COLO829 (cell line): ENCODE measurements at places on chromosomes 4 and X.
A peak's percentile ranks its signal among the peaks of the same experiment; 100 is the strongest.

DNA sequence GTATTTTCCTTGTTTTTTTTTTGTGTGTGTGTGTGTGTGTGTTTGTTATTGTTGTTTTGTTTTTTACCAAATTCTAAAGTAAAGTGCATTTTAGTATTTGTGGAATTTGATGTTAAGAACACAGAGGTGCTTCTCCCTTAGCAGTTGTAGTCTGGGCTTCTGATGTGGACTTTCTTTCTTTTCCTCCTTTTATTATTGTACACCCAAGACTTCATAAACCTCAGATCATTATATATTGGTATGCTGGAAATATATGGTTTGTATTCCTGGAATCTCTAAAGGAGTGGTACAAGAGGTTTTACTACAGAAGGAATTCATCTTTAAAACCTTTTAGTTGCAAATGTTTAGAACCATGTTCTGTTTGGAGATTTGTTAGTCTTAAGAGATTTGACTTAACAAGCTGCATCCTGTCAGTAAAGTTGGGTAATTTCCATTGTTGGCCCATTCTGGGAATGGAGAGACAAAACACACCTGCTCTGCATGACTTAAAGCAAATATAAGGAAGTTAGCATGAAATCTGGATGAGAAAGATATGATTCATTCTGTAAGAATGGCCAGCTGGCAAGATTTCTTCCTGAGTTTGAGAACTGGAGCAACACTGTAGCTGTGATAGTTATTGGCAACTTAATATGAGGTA lies 64.0 kb downstream of the SMAD1 start:
- no peak for DNase-seq

DNA sequence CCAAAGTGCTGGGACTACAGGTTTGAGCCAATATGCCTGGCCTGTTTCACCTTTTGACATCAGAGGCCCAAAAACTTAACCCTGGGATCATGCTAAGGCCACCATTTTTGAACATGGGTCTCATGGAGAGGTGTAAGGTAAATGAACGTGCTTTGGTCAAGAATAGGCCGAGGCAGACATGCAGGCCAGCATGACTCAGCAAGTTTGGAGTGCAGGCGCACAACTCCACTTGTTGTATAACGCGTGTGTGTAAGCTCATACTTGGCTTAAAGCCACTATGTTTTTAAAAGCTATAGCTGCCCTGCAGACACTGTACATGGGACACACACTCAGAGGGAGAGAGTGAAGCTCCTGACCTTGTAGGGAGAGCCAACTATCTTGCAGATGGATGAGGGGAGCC lies 43.8 kb upstream of the HPSE start:
- DNase-seq: no peak

- DNase-seq: no peak
Measured at GRCh38 chrX:40147126-40147952, 49.6 kb upstream of the BCOR start.

GRCh38 chrX:150234126-150234525 lies 129.0 kb upstream of the MAMLD1 start:
- no peak for DNase-seq

GRCh38 chrX:119158226-119158625 lies 30.6 kb upstream of the KIAA1210 start:
- peak; percentile 24 for DNase-seq

DNA sequence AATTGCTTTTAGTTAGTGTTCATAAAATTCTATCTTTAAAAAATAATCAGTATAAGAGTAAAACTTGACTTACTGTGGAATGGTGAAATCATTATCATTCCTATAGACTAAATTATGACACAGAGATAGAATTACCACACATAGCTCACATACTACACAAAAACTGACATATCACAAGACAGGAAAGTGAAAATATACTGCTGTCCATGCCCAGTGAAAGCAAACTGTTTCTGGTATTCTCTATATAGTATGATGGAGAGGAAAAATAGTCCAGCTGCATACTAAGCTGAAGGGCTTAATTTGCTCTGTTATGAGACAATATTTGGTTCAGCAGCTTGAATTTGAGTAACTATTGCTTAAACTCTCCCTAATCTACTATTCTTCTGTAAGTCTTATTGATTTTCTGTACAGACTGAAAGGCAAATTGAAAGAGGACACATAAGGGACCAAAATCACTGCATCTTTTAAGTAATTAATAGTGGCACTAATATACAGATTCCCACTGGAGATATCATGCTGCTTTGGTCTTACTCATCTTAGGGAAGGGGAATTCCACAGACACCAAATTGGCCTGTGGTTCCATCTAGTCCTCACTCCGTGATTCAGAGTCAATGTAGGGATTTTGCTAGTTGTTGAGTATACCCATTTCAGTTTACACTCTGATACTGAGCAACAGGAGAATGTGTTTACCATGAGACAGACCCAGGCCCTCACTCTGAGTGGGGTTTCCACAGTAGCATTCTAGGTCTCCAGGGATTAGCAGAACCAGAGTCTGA lies 47.4 kb upstream of the AGA start:
- DNase-seq: no peak

- DNase-seq: no peak
Measured at GRCh38 chrX:7815166-7815805, 27.7 kb upstream of the VCX start.

DNA sequence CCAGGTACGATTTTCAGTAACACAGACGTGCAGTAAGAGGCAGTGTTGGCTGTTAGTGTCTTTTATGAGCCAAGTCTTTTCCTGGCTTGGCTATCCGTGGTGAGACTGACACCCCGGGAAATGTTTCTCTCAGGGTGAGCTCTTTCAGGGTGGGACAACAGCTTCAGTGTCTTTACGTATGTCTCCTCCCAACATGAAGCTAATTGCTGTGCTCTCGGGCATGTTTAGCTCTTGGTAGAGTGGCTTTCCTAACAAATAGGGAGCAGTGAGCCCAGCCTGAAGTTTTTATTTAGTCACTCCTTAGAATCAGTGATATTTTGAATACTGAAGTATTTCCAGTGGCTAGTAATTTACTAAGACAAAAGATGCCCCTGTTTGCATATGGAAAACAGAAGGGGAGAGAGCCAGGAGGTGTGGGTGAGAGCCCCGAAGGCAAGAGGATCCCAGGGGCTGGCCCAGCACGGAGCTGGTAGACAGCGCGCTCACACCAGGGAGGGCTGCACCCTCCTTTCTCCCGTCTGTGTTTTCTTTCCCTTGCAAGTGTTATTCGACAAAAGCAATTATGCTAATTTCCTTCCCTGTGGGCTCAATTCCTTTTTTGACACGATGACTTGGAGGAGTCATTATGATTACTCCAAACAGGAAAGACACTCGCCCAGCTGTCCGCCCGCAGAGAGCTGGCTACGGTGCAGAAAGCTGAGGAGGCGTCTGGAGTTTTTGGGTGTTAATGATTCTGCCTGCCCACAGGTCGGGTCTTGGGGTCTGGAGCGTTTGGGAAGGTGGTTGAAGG lies 47.7 kb downstream of the PDGFRA start:
- no peak for DNase-seq

DNA sequence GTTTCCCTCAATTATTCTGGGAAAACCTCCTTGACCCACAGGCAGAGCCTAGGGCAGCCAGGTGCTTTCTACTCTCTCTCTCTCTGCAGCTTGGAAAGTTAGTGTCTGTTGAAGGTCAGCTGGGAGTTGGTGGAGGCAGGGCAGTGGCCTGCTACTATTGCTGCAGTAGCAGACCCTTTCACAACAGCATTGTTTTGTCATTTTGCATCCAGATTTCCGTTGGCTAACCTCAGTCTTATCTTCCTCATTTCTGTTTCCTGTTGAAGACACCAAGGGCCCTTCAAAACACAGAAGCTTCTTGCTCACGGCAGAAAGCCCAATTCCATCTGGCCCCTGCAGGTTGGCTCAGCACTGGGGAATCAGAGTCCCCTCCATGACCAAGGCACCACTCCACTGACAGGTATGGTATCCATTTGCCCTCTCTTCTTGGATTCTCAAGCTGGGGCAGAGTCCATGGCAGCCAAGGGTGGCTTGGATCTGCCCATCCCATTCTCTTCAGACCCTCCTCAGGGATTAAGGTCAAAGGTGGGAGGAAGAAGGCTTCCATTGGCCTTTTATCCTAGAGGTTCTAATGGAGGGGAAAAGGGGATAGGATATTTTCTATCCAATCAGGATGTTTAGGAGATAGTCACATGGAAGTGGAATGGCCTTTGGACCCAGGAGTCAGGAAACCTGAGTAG lies 24.6 kb downstream of the VSIG4 start:
- no peak for DNase-seq

DNA sequence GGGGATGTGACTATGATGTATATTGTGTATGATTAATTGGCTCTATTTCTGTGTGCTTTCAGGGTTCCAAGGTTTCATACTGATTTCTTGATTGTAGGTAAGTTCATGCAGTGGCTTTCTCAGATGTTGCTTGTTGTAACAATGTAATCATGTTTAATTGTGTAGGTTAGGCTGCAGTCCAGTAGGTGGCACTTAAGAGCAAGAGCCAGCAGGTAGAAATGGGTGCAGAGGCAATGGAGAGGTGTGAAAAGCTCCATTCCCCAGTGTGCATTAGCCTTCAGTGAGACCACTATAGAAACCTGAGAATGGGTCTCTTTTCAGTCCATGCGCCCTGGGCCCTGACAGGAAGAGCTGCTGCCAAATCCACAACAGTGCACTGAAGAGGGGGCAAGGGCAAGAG lies 28.2 kb downstream of the DCAF12L2 start:
- no peak for DNase-seq

- no peak for DNase-seq
Measured at GRCh38 chrX:70527610-70528345, 83.1 kb downstream of the DLG3 start.

GRCh38 chr4:59818656-59819055 lies 1381.5 kb upstream of the ADGRL3 start:
- peak; percentile 58 for DNase-seq

DNA sequence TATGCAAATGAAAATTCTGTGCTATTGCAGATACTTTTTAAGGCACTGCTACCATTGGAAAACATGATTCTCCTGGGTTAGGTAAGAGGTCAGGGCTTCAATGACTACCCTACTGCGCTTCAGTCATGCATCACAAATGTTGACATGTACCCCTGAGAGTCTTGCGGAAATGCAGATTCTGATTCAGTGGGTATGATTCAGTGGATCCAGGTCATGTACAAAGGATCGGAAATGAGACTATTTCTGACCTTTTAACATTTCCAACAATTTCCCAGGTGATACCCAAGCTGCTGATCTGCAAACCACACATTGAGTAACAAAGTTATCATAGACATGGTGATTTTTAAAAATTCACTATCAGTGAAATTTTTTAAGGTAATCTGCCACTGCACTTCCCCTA lies 62.6 kb downstream of the DDX53 start:
- DNase-seq: no peak

- DNase-seq: no peak
Measured at GRCh38 chr4:15652841-15653240, 2.3 kb downstream of the FBXL5 start.

DNA sequence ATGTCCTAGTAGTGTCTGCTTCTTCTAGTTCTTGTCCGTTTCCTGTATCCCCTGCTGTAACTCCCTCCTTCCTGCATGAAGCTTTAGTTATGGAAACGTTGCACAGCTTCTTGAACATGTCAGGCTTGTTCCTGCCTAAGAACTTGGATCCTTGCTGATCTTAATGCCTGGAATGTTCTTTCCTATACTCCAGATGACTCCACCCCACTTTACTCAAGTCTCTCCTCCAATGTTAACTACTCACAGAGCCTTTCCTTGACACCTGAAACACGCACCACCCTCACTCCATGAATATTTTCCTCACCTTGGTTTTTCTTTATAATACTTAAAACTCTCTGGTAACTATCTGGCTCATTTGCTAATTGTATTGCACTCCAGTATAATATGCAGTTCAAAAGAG lies 19.4 kb downstream of the MAGEC3 start:
- no peak for DNase-seq

DNA sequence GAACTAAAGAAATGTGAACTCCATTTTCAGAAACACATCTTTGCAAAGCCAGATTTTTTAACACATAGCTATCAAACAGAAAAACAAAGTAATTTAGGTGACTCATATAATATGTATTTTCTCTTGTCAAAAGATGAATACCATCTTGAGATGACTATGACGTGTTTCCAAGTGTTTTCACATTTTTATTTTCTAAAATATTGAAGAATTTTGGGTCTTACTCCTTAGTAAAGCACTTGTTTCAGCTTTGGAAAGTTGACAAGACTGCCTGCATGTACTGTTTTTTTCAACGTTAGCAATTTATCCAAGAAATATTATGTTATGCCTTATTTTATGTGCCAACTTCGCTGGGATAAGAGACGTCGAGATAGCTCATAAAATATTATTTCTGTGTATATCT lies 733.9 kb upstream of the EPHA5 start:
- DNase-seq: no peak

- no peak for DNase-seq
Measured at GRCh38 chrX:148310426-148311165, 189.8 kb upstream of the AFF2 start.

- no peak for DNase-seq
Measured at GRCh38 chr4:106340774-106341173, 24.4 kb downstream of the AIMP1 start.

DNA sequence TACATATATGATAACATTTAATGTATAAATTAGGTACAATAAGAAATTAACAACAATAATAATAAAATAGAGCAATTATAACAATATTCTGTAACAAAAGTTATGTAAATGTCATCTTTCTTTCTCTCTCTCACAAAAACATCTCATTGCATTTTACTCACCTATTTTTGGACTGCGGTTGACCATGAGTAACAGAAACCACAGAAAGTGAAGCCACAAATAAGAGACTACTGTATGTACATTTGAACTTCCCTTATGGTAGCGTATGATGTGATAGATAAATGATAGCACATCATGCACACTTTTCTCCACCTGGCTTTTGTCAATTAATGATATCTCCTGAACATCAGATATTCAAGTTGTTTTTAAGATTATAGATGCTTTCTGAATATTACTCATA lies 80.5 kb downstream of the HNRNPD start:
- DNase-seq: no peak

DNA sequence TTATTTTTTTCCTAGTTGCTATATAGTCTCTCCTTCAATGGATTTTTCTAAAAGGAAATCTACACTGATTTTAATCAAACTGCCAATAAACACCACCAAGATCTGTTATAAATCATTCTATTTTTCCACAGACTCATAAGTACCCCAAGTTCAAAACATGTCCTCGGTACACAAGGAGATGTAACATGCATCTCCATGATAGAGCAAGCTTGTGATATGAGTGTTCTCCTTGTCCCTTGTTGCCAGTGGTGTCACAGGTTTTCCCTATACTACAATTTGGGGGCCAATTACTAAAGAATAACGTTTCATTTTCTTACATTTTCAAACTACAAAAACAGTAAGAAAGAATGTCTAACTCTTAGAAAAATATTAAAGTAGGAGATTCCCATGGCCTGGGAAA lies 491 bp downstream of the ARHGEF6 start:
- DNase-seq: no peak

DNA sequence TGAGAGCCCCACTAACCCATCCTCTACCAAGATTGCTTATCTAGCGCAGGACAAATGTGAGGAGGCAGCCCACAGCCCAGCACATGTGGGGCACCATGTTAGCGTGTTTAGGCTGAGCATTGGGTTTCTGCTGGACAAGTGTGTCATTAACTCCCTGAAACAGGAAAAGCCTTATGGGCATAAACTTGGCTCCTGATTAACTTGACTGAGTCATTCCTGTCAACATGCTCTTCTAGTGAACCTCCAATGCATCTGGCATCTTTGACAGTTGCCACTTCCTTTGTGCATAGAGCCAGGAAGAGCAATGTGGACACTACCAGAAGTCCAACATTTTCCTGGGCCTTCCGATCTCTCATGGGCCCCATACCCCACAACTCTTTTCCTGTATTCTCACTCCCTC lies 2.5 kb downstream of the SPIN2A start:
- DNase-seq: no peak

- DNase-seq: no peak
Measured at GRCh38 chr4:66439508-66439907, 769.2 kb upstream of the EPHA5 start.
